HCT116 (cell line): ENCODE measurements at places on chromosomes 11 and 22.

DNA sequence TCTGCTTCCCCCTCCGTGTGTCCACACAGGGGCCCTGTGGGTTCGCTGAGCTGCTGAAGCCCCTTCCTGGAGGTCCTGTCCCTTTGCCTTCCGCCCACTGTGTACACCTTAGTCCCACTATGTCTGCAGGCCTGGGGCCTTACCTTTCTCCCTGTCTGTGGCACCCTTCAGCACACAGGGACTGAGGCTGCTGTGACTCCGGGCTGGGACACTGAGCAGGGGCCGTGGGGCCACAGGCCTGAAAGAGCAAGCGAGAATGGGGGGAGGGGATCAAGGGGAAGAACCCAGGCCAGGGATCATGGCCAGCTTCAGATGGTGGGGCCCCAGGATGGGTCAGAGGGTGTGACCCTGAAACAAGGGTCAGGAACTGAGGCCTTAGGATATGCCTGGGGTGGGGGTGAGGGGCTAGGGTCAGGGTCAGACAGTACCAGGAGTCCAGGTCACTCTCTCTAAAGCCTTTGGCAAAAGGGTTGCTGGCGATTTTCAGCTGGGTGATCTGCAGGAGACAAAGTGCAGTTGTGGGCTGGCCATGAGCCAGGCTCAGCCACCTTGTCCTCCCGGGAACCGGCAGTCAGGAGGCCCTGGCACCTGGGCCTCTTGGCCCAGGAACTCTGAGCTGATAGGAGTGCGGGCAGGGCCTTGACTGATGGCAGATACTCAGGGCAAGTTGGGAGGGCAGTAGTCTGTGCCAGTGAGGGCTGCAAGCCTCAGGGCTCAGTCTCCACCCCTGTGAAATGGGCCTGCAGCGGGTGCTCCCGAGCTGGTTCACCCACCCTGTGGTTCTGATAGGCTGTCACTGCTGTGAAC is 2.6 kb upstream of the NUDT8 start:
- no peak for DNase-seq

GRCh38 chr22:31212783-31213629 is 908 bp downstream of the LIMK2 start:
- DNase-seq, result no peak

DNA sequence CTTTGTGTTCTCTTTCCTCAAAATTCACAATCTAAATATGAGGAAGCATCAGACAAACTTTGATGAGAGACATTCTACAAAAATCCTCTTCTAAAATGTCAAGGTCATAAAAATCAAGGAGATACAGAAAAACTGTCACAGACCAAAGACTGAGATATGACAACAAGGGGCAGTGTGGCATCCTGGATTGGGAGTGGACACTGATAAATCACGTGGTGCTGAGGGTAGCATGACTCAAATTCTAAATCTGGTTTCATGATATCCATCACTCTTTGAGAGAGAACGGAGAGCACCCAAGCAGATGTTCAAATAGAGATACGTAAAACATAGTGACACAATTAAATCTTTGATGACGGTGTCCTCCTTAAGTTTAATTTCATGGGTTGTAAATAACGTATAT is 13.0 kb upstream of the CARD18 start:
- no peak for DNase-seq

DNA sequence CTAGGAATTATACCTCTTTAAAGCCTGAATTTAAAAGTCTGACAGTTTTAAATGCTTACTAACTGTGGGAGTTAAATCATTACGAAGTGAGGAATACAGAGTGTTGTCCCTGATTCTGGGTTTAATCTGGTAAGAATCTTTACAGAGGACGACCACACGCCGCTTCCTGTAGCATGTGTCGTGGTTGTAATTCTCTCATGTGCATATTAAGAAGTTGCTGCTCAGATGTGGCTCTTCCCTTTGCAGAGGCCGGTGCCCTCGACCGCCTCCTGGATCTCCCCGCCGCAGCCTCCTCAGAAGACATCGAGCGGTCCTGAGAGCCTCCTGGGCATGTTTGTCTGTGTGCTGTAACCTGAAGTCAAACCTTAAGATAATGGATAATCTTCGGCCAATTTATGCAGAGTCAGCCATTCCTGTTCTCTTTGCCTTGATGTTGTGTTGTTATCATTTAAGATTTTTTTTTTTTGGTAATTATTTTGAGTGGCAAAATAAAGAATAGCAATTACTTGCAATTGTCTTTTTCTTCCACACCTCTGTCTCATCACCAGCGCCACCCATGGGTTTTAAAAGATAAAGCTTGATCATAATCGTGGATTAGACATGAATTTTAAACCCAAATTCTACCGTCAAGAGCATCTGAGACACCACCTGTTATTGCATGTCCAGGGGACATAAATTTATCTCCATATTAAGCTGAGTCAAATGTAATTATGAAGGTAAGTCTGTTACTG is 6.5 kb downstream of the GAL start:
- DNase-seq, result no peak

DNA sequence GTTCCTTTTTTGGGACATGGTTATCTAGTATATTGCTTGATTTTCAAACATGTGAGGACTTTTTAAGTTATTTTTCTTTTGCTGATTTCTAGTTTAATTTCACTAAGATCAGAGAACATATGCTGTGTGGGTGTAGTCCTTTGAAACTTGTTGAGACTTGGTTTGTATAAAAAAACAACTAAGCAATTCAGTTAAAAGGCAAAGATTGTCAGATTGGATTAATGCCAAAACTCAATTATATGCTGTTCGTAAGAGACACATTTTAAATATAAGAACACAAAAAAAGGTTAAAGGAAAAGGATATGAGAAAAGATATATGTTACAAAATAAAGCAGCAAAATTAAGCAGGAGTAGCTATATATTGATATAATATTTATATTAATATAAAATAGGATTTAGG is 17.8 kb upstream of the RRM1 start:
- DNase-seq, result no peak

DNA sequence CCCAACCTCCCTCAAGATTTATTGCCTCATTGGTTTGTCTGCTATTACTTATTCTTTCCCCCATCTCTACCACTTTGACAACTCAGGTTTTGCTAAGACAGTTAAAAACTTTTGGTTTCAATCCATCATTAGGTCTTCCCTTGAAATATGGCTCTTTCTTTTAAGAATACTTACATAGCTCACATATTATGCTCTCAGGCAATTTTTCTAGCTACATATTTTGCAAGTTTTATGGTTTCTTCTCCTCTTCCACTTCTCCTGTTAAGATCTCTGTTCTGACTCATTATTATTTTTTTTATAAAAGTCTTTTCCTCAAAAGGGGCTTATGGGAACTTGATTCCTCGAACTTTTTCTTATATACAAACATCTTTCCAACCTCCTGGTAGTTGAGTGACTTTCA is 192.4 kb upstream of the MPPED2 start:
- no peak for DNase-seq

GRCh38 chr11:132960273-132961078 is 571.8 kb downstream of the OPCML start:
- no peak for DNase-seq

- DNase-seq, result no peak
Observed at GRCh38 chr22:32967386-32968101, 90.6 kb downstream of the SYN3 start.

DNA sequence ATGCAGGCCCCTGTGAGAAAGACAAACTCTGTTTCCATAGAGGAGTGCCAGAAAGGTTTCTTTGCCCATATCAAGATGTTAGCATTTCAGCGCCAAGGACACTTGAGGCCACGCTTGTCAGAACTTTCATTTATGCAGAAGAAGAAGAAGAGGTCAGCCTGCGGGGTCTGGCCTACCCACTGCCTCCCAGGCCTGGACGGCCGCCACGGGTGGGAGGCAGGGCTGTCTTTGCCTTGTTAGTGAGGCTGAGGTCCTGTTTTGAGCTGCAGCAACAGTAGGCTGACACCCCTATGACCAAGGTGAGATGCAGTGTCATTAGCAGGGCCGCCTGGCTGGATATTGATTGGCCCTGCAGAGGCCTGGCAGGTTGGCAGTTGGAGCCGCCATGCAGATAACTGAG is 183.9 kb downstream of the GRIK4 start:
- DNase-seq, result no peak

DNA sequence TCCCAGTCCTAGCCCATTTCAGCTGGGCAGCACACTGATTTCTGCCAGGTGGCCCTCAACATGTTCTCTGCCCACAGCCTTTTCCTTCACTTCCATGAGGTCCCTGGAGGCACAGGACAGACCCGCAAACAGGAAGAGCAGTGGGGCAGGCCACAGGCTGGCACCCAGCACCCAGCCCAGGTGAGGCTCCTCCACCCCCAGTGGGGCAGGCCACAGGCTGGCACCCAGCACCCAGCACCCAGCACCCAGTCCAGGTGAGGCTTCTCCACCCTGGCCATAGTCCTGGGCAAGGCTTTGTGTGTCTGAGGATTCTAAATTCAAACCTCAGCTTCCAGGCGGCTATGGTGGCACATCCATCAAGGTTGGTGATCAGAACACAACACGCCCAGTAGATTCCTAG is 1413.0 kb downstream of the BRD1 start:
- no peak for DNase-seq

GRCh38 chr11:9379041-9379440 is 5.4 kb upstream of the IPO7 start:
- DNase-seq, result no peak

GRCh38 chr11:48341466-48341865 is 16.7 kb downstream of the OR4C3 start:
- no peak for DNase-seq

GRCh38 chr11:130409594-130410388 is 18.6 kb downstream of the ADAMTS8 start:
- DNase-seq, result no peak

- no peak for DNase-seq
Observed at GRCh38 chr11:7955191-7955590, 10.1 kb downstream of the NLRP10 start.

- no peak for DNase-seq
Observed at GRCh38 chr11:75334402-75334891, 17.0 kb downstream of the ARRB1 start.

GRCh38 chr22:32951807-32952153 is 106.4 kb downstream of the SYN3 start:
- no peak for DNase-seq

DNA sequence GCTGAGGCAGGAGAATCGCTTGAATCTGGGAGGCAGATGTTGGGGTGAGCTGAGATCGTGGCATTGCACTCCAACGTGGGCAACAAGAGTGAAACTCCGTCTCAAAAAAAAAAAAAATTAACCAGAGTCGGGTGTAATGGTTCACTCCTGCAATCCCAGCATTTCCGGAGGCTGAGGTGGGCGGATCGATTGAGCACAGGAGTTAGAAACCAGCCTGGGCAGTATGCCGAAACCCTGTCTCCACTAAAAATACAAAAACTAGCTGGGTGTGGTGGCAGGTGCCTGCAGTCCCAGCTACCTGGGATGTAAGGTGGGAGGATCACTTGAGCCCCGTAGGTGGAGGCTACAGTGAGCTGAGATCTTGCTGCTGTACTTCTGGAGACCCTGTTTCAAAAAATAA is 1.5 kb downstream of the RANGAP1 start:
- DNase-seq, result no peak
